ENCODE measurements at places on chromosomes 2 and 18.

GRCh38 chr2:113080134-113080533 is 12.4 kb downstream of the IL1F10 start:
- DNase-seq: peak; percentile 46

DNA sequence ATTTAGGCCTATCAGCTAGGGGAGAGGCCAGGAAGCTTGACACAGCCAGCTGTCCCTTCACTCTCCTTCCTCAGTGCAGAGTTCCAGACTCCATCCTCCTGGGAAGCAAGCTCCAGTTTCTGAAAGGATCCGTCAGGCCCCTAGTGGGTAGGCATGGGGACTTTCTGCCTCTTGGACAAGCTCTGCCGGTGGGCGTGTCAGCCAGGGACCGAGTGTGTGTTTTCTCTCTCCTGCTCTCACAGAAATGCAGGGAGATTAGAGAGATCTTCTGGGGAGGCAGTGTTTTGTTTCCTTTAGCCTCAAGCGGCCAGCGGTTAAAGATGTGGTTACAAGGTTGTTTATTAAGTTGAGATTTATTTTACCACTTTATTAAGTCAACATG is 29.9 kb upstream of the OTOS start:
- DNase-seq: no peak

DNA sequence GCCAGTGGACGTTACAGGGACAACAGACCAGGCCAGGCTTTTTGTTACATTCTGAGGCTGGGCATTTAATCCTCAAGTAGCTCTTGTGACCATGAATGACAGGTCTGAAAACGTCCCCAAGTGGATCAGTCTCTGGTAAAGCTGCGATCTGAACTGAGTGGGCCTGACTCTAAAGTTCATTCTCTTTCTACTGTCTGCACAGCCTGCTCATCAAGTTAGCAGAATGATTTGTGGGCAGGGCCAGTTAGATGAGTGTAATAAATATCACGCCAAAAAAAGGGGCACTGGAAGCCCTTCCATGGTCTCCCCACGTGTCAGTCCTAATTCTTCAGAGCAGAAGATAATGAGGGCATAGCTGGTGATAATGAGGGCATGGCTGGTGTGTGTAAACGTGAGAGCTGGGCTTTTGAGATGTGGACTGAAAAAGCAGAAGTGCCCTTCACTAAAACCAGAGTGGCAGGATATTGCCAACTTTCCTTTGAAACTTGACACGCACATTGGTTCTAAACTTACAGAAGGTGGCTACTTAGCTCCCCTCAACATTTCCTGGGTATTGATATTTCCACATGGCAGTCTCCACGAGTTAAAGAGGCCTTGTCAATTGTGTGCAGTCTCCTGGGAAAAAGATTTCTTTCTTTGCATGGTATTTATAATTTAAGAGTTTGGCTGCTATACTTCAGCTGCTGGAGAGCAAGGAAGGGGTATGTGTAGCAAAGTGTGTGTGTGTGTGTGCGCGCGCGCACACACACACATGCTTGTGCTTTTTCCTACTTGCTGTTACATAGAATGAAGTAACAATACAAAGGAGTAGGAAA is 72.7 kb upstream of the LYPD6B start:
- DNase-seq: no peak

DNA sequence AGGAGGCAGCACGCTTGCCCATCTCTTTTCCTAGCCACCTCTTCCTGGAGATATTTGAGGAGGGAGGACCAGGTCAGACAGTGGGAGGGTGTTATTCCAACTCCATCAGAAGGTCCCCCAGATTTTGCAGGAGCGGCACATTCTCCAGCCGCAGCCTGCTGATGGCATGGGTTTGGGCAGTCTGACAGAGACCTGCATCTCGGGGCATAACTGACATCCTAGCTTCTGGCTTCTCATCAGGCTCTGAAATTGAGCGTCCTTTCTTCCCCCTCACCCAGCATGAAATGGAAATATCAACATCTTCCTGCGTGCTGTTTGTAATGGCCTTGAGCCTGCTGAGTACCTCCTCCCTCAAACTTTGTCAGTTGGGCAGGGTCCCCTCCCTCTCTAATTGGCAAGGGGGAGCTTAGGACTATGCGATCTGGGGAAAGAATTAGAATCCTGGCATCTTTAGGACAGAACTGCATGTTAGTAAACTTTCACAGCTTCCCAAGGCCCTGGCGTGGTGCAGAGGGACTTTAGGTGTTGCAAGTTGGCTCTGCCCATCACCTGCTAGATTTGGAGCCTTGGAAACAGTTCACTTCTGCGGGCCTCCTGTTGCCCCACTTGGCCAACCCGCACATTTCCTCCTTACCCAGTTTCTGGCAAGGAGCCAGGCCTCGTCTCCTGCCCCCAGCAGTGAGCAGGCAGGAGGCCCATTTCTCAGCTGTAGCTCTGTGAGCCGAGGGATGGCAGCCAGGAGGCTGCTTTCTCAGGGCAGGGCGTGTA is 2.2 kb downstream of the ITM2C start:
- DNase-seq: no peak

- no peak for DNase-seq
These were observed 289.2 kb downstream of the LRRTM4 start for GRCh38 chr2:77232909-77233425.

GRCh38 chr2:85277416-85278158 is 50.2 kb downstream of the TGOLN2 start:
- no peak for DNase-seq

GRCh38 chr18:7927119-7927518 is 360.0 kb downstream of the PTPRM start:
- no peak for DNase-seq

- DNase-seq: no peak
These were observed 47.9 kb downstream of the DOCK10 start for GRCh38 chr2:224994242-224994823.

DNA sequence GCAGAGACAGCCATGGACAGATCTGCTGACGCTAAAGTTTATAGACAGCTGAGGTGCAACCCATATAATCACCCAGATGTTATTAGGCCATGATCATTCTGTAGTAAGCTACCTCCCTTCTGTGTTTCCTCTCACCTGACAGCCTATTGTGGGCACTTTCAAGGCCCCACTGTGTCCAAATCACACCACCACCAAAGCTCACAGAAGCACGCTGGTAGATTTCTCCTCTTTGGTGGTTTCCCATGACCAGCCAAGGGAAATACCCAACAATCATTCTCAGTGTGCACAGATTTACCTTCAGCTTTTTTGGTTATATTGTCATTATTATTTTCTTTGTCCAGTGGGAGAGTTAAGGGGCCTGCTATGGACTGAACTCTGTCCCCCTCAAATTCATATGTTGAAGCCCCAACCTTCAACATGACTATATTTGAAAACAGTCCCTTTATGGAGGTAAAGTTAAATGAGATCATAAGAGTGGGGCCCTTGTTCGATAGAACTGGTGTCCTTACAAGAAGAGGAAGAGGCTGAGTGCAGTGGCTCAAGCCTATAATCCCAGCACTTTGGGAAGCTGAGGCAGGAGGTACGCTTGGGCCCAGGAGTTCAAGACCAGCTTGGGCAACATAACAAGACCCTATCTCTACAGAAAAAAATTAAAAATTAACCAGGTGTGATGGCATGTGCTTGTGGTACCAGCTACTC is 74.0 kb upstream of the MSH6 start:
- DNase-seq: peak; percentile 36

- no peak for DNase-seq
These were observed 16.9 kb upstream of the ALPP start for GRCh38 chr2:232361646-232362045.

DNA sequence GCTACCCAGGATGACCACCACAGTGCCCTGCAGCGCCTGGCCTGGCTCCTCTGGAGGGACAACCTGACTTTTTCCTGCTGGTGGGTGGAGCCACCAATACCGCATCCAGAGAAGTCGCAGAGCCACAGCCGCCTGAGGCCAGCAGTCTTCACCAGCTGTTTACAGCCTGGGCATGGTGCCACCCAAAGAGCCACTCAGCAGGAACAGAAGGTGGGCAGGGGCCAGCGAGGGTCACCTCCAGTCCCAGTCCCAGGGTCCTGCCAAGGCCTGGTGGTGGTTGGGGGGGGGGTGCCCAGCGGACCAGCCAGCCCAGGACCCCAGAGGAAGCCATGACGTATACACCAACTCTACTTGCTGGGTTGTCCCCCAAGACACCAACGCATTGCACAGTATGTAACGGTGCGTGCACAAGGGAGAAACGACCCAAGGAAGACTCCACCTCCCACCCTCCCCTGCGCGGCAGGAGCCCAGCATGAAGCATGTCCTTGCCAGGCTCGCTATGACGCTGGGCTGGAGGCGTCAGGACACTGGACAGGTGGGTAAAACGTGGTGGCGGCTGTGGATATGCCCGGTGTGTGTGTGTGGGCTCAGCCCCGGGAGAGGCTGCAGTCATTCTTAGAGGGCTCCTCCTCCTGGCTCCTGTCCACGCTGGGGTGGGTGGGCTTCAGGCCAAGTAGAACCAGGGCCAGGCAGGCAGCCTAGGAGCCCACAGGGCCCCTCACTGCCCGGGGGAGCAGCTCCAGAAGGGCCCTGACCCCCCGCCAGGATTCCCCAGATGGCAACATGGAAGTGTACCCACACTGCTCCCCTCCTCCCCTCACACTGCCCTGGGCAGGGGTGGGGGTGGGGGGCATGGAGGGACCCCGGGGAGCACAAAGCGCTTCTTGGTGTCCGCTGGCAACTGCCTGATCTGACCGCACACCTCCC is 49.3 kb downstream of the HS6ST1 start:
- no peak for DNase-seq

GRCh38 chr2:171210864-171211431 is 50.3 kb upstream of the TLK1 start:
- DNase-seq: peak; percentile 45

DNA sequence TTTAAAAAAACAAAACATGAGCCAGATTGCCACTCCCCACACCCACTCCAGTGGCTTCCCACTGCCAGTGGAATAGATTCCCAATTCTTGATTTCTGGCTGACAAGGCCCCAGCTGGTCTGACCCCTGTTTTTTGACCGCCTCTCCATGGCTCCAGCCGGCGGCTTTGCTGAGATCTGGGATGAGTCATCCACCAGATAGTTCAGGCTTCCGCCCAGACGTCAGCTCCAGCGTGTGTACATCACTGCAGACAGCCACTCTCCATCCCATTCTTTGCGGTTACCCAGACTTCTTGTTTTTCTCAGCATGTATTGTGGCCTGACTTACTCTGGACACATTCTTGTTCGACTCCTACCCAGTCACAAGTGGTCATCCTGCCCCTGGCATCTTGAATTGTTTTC is 227.9 kb downstream of the GBX2 start:
- DNase-seq: no peak

- DNase-seq: no peak
These were observed 63.9 kb downstream of the SMIM21 start for GRCh38 chr18:75363446-75364225.

DNA sequence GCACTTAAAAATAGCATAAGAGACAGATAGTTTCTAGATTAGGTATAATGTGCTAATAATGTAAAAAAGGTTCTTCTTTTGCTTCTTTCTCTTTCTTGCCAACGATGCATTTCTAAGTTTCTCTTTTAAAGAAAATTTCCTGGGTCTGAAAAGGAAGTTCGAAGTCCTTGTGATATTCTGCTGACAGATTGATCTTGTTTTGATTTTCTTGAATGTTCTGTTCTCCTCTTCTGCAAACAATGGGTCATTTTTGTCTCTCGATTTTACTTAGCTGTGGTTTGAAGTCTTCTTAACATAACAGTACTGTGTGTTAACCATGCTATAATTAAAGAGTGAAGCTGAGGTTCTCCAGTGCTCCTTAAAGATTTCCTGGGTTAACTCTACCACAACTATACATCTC is 61.1 kb upstream of the ACYP2 start:
- peak; percentile 37 for DNase-seq

GRCh38 chr2:72204786-72205503 is 57.3 kb upstream of the CYP26B1 start:
- no peak for DNase-seq

DNA sequence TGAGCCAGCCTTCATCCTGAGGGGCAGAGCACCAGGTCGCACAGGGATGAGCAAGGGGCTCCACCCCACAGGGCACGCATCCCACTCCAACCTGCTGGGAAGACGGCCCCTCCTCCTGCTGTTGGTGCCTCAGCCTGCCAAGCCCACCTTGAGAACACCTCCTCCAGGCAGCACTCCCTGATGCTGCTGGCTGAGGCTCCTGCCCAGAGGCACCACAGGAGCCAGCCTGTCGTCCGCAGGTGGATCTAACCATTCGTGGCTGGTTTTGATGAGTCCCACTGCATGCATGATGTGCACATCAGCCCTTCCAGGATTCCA is 58.4 kb downstream of the BIN1 start:
- peak; percentile 25 for DNase-seq

DNA sequence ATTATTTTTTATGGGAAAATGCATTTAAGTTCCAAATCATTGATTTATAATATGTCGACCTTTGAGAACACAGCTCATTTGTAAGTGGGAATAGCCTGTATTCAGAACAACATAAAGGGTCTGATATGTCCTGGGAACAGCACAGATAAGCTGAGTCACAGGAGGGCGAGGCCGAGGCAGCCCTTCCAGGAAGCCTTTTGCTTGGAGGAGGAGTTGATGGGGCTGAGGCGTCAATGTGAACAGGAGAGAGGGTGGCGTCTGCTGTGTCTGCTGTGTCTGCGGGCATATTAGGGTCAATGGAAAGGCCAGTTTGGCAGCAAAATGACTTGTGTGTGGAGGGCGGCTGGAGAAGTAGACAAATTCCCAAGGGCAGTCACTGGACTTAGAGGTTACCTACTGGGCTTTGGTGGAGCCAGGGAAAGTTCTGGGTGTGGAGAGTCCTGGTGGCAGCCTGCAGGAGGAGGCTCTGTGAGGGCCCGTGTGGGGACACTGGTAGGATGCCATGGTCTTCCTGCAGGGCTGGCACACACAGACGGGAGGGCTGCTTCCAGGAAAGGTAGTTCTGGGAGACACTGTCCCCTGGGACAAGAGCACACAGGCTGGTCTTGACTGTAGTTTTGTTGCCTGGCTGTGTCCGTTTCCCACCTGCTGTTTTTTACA is 128.1 kb downstream of the GLI2 start:
- DNase-seq: no peak

GRCh38 chr18:79553154-79553553 is 126.4 kb upstream of the CTDP1 start:
- no peak for DNase-seq

- no peak for DNase-seq
These were observed 252.5 kb downstream of the XIRP2 start for GRCh38 chr2:167140767-167141166.

DNA sequence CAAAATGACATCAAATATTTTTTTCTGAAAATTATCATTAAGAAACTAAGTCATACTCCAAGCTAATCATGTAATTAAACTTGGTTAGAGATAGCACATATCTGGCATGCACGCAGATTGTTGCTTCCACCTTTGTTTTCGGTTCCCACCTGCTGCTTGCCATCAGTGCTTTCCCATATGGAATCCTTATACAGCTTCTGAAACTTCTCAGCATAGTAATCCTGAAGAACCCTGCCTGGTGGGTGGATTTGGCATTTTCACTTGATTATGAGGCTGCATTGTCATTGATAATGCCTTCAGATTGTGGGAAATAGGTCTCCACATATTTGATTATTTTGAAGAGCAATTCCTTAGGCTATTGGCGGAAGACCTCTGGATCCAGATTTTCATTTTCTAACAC is 47.5 kb downstream of the ZC3H6 start:
- DNase-seq: no peak

Data from GM13977 (cell line).